ENCODE measurements at places on chromosomes 4 and X. TPM values are rescaled to one million over a fixed set of nuclear protein-coding genes. Genes with fewer than 3 reads are reported as not detected.

The GABRG1 gene
- total RNA-seq = not detected

The CSAG2 gene
- not detected for total RNA-seq

The CD38 gene
- total RNA-seq = not detected

The GPC3 gene
- total RNA-seq = not detected

The CXorf65 gene
- not detected for total RNA-seq

The LRIT3 gene
- not detected for total RNA-seq

The ATRX gene
- total RNA-seq = 58.9 TPM

The LIMCH1 gene
- total RNA-seq = 17.1 TPM

The PHEX gene
- total RNA-seq = 0.09 TPM

The SORCS2 gene
- total RNA-seq = not detected

The IGSF1 gene
- total RNA-seq = not detected

The LARP1B gene
- total RNA-seq = 9.8 TPM

The ZNF595 gene
- 5.1 TPM for total RNA-seq

The MUC7 gene
- not detected for total RNA-seq

The SLC25A5 gene
- total RNA-seq = 280 TPM

The TMEM144 gene
- total RNA-seq = 0.12 TPM

The CXCL8 gene
- 0.67 TPM for total RNA-seq

The DRP2 gene
- total RNA-seq = 0.51 TPM

The DCAF12L1 gene
- total RNA-seq = not detected

The POLN gene
- 1.7 TPM for total RNA-seq

The NXF3 gene
- total RNA-seq = 2.2 TPM

The CLGN gene
- not detected for total RNA-seq

The SPANXC gene
- total RNA-seq = not detected

The DMRTC1B gene
- total RNA-seq = not detected

The HTRA3 gene
- 4.2 TPM for total RNA-seq

The GLRA3 gene
- not detected for total RNA-seq

The TEX13B gene
- not detected for total RNA-seq

The GSX2 gene
- not detected for total RNA-seq

The CBLL2 gene
- total RNA-seq = not detected

The MGAT4D gene
- not detected for total RNA-seq

The TNMD gene
- total RNA-seq = not detected

The DNASE1L1 gene
- 81.4 TPM for total RNA-seq

The ATP8A1 gene
- total RNA-seq = 0.10 TPM

The YY2 gene
- 3.5 TPM for total RNA-seq

The NSG1 gene
- total RNA-seq = not detected

The PAGE2 gene
- total RNA-seq = not detected

The PABPC5 gene
- total RNA-seq = not detected

The FHIP1A gene
- 0.77 TPM for total RNA-seq

The ZFYVE28 gene
- 2.2 TPM for total RNA-seq

The MAGEB1 gene
- total RNA-seq = not detected

The HHIP gene
- 0.84 TPM for total RNA-seq

The NPY5R gene
- not detected for total RNA-seq

The DLG3 gene
- 8.5 TPM for total RNA-seq

The ADGRL3 gene
- total RNA-seq = not detected

The PNMA5 gene
- not detected for total RNA-seq

The ASMT gene
- not detected for total RNA-seq

The HELT gene
- total RNA-seq = not detected

The CT45A5 gene
- not detected for total RNA-seq

The MTMR8 gene
- total RNA-seq = not detected

The ARHGAP36 gene
- not detected for total RNA-seq

The SSX1 gene
- not detected for total RNA-seq

The FGF16 gene
- total RNA-seq = not detected
